ENCODE measurements at places on chromosomes 1 and 21.

DNA sequence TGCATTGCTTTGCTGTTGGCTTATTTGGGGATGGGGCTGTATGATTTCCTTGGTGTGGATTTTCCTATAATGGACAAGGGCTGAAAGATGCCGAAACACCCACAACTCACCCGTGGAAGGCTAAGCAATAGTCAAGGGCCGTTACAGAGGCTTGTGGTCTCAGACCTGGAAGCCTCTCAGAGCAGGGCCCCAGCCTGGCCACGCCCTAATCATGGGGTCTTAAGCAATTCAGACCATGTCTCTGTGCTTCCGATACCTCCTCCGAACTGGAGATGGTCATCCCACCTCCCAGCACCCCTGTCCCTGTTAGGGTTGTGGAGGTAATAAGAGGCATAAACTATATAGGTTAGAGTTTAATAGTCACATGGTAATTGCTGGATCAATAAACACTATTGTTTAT is 3.4 kb downstream of the ABCG1 start:
- no peak for DNase-seq

DNA sequence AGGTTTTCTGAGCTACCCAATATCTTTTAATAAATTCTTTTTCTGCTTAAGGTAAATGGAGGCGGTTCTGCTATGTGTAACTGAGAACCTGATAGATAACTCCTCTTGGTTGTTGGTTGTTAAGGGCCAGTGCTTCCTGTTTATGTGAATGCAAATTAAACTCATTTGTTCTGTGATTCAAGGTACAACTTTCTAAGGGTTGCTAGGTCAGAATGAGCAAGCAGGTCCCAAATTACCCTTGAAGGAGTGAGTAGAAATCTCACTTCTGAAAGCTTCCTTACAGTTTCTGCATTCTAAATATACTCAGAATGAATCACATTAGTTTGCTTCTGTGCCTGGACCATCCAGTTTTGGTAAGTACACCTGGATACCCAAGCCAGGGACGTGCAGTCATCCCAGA is 15.5 kb upstream of the FAM78B start:
- no peak for DNase-seq

DNA sequence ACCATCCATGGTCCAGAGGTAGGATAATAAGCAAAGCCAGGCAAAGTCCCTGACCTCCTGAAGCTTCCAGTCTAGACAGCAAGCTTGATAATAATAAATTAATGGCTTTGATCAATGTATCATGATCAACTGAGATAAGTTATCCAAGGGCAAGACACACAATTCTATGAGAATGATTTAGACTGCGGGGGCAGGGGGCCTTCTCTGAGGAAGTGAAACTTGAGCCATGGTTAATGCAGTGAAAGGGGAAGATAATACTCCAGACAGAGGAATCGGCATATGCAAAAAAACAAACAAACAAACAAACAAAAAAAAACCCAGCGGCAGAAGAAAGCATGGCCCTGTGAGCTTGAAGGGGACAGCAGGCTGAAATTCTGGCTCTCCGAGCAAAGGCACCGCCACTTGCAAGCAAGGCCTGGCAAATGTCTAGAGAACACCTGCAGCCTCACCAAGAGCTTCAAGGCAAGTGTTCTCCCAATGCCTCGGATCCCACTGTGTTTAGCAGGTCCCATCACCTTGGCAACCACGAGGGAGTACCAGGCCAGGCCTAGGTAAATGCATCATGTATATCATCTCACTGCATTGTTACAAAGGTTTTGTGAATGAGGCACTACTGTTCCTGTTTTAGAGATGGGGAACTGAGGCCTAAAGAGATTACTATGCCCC is 24.9 kb downstream of the CSMD2 start:
- DNase-seq = no peak

DNA sequence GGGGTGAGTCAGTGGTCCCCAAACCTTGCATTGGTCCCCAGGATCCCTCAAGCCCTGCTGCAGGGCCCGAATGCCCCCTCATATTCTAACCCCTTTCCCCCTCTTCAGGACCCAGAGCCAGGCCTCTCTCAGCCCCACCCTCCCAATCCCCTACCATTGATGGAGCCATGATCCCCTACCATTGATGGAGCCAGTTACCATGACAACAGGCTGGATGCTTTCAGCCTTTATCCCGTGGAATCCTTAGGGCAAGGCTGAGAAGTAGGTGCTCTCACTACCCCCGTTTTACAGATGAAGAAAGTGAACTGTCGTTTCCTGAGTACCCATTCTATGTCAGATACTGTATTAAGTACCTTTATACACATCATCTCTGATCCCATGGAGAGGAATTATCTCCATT is 70.8 kb downstream of the EPHB2 start:
- DNase-seq = no peak

- DNase-seq = no peak
These were observed 4.7 kb downstream of the ZBTB7B start for GRCh38 chr1:155007251-155007828.

GRCh38 chr1:152141971-152142584 is 16.9 kb downstream of the RPTN start:
- DNase-seq = peak; percentile 54

GRCh38 chr1:38046333-38046883 is at the start of gene POU3F1:
TSS of gene POU3F1 (minus strand) at chr1:38046793. CDS start at chr1:38046743, 50 bp downstream.
- no peak for DNase-seq

GRCh38 chr21:15060543-15061175 is 4.1 kb downstream of the NRIP1 start:
- DNase-seq = peak; percentile 66

- DNase-seq = no peak
These were observed 153.4 kb downstream of the PIGK start for GRCh38 chr1:77065693-77066342.

DNA sequence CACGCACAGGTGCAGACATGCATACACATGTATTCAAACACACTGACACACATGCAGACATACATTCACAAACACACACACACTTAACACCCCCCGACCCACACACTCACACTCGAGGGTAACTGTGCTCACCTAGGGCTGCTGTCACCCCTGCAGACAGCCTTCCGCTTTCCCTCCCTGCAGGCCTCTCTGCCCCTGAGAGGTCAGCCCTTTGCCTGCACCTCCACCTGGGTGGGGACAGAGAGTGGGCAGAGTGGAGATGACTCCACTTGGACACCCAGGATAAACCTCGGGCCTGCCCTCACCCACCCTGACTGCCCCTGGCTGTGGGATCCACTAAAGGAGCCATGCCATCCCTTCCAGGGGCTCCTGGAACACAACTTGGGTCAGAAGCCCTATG is 264.3 kb downstream of the PTPRU start:
- no peak for DNase-seq

DNA sequence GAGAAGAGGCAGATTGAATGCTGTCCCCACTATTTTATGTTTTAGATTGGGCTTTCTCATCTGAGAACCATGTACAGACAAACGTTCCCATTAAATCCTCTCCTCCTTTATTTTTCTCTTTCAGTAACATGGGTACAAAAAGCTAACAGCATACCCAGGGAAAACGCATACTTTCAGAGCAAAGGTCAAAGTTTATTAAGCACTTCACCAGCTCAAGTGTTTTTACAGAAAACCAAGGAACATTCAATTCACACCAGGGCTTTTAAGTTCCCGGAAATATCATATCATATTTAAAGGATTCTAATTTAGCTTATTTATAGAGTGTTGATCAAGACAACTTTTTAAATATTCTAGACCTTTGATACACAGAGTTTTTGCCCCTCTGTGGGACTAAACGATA is 271.5 kb upstream of the C1orf87 start:
- DNase-seq = no peak

GRCh38 chr21:17668479-17669140 is 55.9 kb upstream of the BTG3 start:
- no peak for DNase-seq

DNA sequence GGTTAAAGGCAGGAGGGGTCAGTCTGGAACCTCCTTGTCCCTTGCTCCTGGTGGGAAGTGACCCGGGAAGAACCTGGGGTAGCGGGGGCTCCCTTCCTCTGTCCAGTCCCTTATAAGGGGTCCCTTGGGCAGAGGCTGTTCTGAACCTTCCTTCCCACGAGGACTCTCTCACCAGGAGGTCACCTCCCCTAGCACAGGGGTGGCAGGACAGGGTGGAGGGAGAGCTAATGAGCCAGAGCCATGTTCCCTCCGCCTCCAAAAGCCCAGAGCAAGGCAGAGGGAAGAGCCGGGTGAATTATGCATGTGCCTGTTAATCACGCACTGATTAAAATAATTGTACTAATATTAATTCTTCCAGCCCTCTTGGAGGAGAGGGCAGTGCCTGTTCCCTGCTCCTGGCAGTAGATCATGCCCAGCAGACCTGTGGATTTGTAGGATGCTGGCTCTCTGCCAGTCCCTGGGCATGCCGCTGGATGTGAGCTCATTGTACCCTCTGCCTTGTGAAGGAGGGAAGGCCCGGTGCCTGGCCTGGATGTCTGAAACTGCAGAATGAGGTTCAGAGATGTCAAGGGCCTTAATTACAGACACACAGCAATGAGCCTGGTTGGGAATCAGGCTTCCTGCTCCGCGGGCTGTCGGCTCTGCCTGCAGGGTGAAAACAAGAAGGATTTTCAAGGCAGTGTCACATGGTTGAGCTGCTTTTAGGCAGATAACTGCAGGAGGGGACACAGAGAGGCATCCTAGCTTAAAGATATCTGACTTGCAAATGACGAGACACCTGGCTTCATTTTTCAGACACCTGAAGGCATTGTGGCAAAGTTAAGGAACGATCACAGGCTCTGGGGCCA is 68.2 kb downstream of the IGSF21 start:
- DNase-seq = no peak

DNA sequence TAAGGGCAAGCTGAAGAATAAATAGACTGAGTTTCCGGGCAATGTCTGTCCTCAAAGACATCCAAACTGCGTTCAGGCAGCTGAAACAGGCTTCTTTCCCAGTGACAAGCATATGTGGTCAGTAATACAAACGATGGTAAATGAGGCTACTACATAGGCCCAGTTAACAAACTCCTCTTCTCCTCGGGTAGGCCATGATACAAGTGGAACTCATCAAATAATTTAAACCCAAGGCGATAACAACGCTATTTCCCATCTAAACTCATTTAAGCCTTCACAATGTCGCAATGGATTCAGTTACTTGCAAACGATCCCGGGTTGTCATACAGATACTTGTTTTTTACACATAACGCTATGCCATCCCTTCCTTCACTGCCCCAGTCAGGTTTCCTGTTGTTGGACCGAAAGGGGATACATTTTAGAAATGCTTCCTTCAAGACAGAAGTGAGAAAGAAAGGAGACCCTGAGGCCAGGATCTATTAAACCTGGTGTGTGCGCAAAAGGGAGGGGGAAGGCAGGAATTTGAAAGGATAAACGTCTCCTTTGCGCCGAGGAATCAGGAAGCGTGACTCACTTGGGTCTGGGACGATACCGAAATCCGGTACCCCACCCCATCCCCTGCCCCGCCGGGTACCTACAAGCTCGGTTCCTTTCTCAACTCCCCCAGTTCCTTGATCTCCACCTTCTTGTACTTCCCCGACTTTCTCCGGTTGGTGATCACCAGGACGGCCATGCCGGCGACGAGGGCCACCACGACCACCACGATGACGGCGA is 1.3 kb downstream of the TACSTD2 start:
- no peak for DNase-seq

DNA sequence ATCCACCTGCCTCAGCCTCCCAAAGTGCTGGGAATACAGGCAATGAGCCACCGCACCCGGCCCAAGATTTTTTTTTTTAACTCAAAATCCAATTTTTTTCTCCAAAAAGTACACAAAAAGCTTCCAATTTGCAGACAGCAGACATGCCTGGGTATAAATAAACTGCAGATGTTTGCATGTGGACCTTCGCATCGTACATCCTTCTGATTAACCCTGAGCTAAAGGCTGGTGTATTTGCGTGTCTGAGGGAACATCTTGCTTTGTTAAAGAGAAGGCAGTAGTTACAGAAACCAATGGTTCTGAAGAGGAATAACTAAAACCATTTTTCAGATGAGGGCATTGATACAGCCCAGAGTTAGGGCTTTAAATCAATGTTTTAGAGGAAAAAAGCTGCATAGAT is 12.7 kb downstream of the BCAR3 start:
- DNase-seq = no peak

- DNase-seq = no peak
These were observed 78.2 kb upstream of the COA6 start for GRCh38 chr1:234295068-234295467.

- no peak for DNase-seq
These were observed 20.1 kb downstream of the KIAA0040 start for GRCh38 chr1:175172503-175172902.

- peak; percentile 70 for DNase-seq
These were observed 376.5 kb downstream of the ADGRL2 start for GRCh38 chr1:82177192-82177591.

- DNase-seq = no peak
These were observed 22.0 kb upstream of the BCAR3 start for GRCh38 chr1:93703643-93704042.

DNA sequence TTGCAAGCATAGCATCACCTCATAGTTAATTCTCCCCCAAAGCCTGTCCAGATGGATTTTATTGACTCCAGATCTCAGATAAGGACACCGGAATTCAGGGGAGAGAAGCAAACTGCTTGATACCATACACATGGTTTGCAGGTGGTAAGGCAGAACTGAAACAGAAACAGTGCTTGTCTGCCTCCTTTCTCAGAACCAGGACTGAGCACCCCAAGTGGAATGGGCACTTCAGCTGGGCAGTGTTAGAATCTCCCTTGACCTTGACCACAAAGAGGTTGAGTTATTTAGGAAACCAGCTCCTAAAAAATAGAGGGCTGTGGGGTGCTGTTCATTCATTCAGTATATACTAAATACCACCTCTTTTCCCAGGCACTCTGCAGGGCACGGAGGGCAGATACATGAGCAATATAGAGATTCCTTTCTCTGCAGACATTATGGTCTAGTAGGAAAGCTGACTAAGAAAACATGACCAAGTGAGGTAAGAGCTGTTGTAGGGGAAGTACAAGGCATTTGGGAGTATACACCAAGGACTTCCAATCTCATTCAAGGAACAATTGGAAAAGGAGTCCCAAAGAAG is 185.2 kb downstream of the C1orf94 start:
- no peak for DNase-seq

GRCh38 chr1:25653558-25653957 is 37.0 kb downstream of the MAN1C1 start:
- no peak for DNase-seq

DNA sequence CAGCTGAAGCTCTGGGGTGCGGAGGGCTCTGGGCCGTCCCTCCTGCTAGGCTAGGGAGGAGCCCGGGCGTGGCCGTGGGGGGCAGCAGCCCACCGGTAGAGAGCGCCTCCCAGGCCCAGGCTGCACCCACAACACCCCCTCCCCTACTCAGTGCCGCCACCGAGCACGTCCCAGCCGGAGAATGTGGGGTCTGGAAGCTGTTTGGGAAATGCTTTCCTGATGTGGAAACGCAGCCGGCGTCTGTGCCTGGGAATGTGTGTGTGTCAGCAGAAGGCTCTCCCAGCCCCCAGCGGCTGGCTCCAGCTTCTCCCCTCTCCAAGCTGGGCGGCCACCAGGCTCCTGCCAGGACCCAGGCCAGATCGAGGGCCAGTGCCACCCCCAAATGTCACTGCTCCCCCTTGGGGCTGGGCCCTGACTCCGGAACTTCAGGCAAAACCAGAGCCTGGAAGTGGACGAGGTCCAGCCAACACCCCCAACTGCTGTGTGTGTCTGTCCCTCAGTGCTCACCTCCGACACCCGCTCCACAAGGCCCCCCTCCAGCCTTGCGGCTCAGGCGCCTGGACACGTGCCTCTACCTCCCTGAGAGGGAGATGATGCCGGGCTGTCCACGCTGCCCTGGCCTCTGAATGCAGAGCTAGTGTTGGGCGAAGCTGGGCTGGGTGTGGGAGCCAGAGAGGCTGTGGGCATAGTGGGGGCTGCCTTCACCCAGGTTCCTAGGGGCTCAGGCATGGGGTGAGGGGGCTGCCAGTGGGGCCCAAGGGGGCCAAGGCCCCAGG is 74.7 kb downstream of the MEGF6 start:
- DNase-seq = no peak
